ENCODE measurements at places on chromosomes 7 and 10. TPM values are rescaled to one million over a fixed set of nuclear protein-coding genes. Genes with fewer than 3 reads are reported as not detected.

Gene TMEM229A
- not detected for total RNA-seq

Gene ARHGEF35
- total RNA-seq = 2.7 TPM

Gene BAIAP2L1
- total RNA-seq = 12.4 TPM

Gene GCC1
- 19.9 TPM for total RNA-seq

Gene SFTPA1
- not detected for total RNA-seq

Gene IDI2
- not detected for total RNA-seq

Gene TMUB1
- total RNA-seq = 31.2 TPM

Gene SLC39A12
- not detected for total RNA-seq

Gene TACR2
- total RNA-seq = not detected

Gene VWDE
- total RNA-seq = not detected

Gene ITPRID1
- not detected for total RNA-seq

Gene KIAA1217
- total RNA-seq = 12.4 TPM

Gene ACTL6B
- total RNA-seq = not detected

Gene GNGT1
- total RNA-seq = not detected

Gene VGF
- total RNA-seq = not detected

Gene ITGB8
- total RNA-seq = 1.3 TPM

Gene HOXA10
- 0.12 TPM for total RNA-seq

Gene ADAP1
- 3.9 TPM for total RNA-seq

Gene PAX4
- total RNA-seq = not detected

Gene CBLL1
- total RNA-seq = 20.7 TPM

Gene GNAT3
- total RNA-seq = not detected

Gene FGFBP3
- total RNA-seq = 5.3 TPM

Gene LOXL4
- total RNA-seq = 3.2 TPM

Gene SBDS
- 124 TPM for total RNA-seq

Gene ASB15
- total RNA-seq = not detected

Gene VSTM2A
- total RNA-seq = not detected

Gene FAM25A
- not detected for total RNA-seq

Gene OLAH
- total RNA-seq = 3.4 TPM

Gene CUBN
- total RNA-seq = 0.89 TPM

Gene MEOX2
- total RNA-seq = 8.9 TPM

Gene EIF5AL1
- 0.17 TPM for total RNA-seq

Gene TRUB1
- 18.7 TPM for total RNA-seq

Gene GPR85
- 0.90 TPM for total RNA-seq

Gene CYP2C19
- total RNA-seq = 0.12 TPM

Gene CLRN3
- total RNA-seq = not detected

Gene TMEM270
- total RNA-seq = not detected

Gene TUBB8
- total RNA-seq = 0.22 TPM

Gene UBTD1
- total RNA-seq = 38.2 TPM

Gene VIPR2
- not detected for total RNA-seq

Gene SPDYE8
- not detected for total RNA-seq

Gene ZP3
- not detected for total RNA-seq

Gene EVX1
- total RNA-seq = not detected

Gene JAKMIP3
- 1.6 TPM for total RNA-seq

Gene CPXM2
- not detected for total RNA-seq

Gene AGBL3
- total RNA-seq = 0.94 TPM

Gene CYP26A1
- 0.49 TPM for total RNA-seq

Gene ADAM12
- 166 TPM for total RNA-seq

Gene CHAT
- total RNA-seq = not detected

Gene TRIM50
- not detected for total RNA-seq

Gene BMS1
- 14.1 TPM for total RNA-seq

Gene SLC13A1
- total RNA-seq = not detected

Measured in chondrocyte (in vitro differentiated cells).